Aortic smooth muscle cell (primary cell): ENCODE measurements at places on chromosomes 7 and 10. TPM values are rescaled to one million over a fixed set of nuclear protein-coding genes. Genes with fewer than 3 reads are reported as not detected.

The CAV1 gene
- total RNA-seq, result 304 and 315 TPM in 2 replicates

The MET gene
- 18.9 and 34.7 TPM in 2 replicates for total RNA-seq

The TBATA gene
- total RNA-seq, result not detected in 2 replicates

The IL6 gene
- total RNA-seq, result 4.2 and 6.7 TPM in 2 replicates

The NPFFR1 gene
- under 0.01 TPM in 1 of 2 replicates, not detected in the other for total RNA-seq

The SPDYE11 gene
- not detected in 2 replicates for total RNA-seq

The SEC61A2 gene
- total RNA-seq, result 5.9 and 6.7 TPM in 2 replicates

The ENKUR gene
- total RNA-seq, result 0.25 and 0.26 TPM in 2 replicates
